Caki2 (cell line): ENCODE measurements at places on chromosomes 2 and 18. TPM values are rescaled to one million over a fixed set of nuclear protein-coding genes. Genes with fewer than 3 reads are reported as not detected.

Gene GULP1
- 144 and 172 TPM in 2 replicates for total RNA-seq

Gene CCDC93
- 8.5 and 9.3 TPM in 2 replicates for total RNA-seq

Gene TMEM163
- 0.78 TPM in 1 of 2 replicates, not detected in the other for total RNA-seq

Gene TMEM200C
- 0.81 TPM in 1 of 2 replicates, not detected in the other for total RNA-seq

Gene MC5R
- total RNA-seq = not detected in 2 replicates

Gene ANKRD62
- total RNA-seq = 0.61 TPM in 1 of 2 replicates, not detected in the other

Gene TMEM247
- total RNA-seq = not detected in 2 replicates

Gene SPOPL
- 7.6 and 12.0 TPM in 2 replicates for total RNA-seq

Gene SERPINB3
- not detected in 2 replicates for total RNA-seq

Gene TEX44
- not detected in 2 replicates for total RNA-seq

Gene BCL11A
- total RNA-seq = not detected in 2 replicates

Gene TCF7L1
- 0.07 TPM in 1 of 2 replicates, not detected in the other for total RNA-seq

Gene SH3RF3
- total RNA-seq = 0.20 and 0.49 TPM in 2 replicates

Gene IL1F10
- total RNA-seq = not detected in 2 replicates

Gene FZD7
- total RNA-seq = 83.2 and 92.1 TPM in 2 replicates

Gene LHCGR
- total RNA-seq = not detected in 2 replicates

Gene HOXD12
- not detected in 2 replicates for total RNA-seq

Gene SLC16A14
- total RNA-seq = 5.5 and 7.9 TPM in 2 replicates

Gene CGREF1
- 7.1 and 10.3 TPM in 2 replicates for total RNA-seq
